Small intestine (tissue), 16 donors: ENCODE measurements at places on chromosomes 6 and 20.

DNA sequence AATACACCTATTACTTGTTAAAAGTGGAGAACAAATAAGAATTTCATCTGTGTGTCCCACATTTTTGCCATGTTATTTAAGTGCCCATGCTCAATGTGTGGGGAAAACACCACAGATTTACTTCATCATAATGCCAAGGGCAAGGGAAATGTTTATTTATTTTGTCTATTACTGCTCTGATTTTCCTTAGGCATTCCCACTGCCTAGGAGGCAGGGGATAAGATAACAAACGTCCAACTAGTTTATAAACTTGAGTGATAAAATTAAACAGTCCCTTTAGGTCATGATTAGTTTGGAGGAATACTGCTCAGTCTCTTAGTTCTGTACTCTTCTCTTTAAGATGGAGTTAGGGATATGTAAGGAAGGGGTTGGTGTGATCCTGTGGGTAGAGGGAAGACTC lies 598.4 kb upstream of the MARCKS start:
- no peak for DNase-seq

GRCh38 chr20:57621421-57622200 lies 1.4 kb upstream of the ZBP1 start:
- no peak for DNase-seq

DNA sequence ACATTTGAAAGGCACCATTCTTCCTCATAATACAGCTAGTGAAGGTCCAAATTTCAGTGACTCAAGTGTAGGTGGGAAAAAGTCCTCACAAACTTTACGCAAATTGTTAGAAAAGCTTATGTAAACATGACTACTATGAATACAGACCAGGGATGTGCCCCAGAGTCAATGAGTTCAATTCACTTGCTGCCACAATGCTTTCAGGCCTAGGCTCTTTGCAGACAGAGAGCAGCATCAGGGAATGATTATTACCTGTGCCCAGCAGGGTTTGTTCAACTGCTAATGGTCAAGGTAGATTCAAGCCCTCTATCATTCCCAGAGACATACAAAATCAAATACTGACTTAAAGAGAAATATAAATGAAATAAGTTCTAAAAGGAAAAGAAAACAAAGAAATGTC lies 84.0 kb downstream of the LAMA2 start:
- no peak for DNase-seq

- DNase-seq = peak; percentile 69
These were observed 130.9 kb downstream of the FOXA2 start for GRCh38 chr20:22453244-22454080.

DNA sequence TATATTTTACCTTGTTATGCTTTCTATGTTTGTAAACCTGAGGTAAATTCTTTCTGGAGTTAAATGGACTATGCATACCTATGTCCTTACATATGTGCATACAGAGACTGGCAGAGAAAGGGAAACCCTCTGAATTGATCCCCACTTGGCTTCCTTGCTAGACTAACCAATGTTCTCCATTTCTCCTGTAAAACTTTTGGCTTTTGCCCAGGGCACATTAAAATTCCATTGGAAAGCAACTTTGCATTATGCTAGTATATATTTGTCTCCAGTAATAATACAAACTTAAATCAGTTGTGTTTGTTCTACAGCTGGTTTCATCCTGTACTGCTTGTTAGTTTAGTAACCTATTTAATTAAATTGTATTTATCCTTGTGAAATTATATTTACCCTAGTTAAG lies 646.0 kb upstream of the MARCKS start:
- no peak for DNase-seq

DNA sequence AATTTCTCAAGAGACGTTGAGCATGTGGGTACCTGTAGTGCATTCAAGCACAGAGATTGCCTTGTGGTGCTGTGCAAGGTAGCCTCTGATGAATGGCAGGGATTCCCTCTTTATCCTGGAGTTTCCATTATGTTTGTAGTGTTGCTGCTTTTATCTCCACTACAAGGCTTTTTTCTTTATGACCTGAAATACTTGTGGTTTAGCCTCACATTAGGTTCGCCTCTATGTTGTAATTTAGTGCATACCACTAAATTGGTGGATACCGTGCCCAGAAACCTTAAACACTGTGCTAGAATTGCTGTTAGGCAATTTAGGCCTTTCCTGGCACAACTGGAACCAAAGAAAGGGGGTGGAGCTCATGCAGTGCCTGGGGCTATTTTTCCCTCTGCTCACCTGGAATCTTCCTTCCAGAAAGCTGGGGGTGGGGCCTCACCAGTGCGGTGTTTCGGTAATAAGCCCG lies 76.8 kb downstream of the NCOA7 start:
- DNase-seq = no peak

DNA sequence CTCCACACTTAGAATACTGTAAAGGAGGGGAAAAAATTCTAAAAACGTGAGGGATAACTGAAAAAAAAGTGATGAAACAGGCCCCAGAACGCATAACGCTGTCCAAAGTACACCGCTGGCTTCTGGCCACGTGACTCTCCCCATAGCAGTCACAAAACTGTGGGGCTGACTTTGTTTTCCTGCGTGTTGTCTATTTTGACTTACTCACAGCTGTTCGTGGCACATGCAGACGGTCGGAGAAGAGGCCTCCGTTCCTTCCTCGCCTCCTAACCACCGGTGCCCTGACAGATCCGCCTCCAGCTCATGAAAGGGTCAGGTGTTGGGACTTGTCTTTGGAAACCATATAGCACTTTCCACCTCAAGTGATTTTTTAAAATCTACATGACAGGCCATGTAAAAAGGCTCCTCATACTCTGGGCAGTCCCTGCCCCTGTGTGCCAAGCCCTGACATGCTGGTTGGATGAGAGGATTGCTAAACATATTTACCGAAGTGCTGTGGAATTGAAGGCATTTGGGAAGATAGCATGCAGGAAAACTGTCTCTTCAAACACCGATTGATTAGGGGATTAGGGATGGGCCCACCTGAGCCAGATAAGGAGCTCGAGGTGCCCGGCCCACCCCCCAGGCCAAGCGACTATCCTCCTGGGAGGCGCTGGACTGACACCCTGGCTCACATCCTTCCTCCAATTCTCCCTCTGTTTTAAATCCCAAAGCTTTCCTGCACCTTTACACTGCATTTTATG lies 54.8 kb downstream of the DACT2 start:
- peak; percentile 79 for DNase-seq

DNA sequence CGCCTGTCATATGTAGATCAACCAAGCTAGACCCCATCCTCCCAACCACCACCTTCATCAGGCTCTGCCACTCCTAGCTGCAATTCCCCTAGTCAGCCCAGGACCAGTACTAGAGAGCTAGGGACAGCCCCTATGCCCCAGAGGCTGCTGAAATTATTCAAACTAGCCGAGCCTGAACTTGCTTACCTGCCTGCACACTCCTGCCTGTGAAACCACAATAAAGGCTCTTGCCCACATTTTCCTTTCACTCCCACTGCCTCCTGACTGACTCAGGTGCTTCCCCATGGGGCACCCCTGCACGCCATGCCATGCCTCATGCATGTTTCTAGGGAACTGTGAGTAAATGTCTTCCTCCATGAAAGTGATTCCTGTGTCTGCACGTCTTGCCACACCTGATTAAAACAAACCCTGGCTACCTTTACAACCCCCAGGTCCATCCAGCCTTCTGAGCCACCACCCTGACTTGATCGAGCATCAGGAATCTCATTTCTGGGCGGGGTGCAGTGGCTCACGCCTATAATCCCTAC lies 66.5 kb upstream of the IER3 start:
- peak; percentile 44 for DNase-seq

DNA sequence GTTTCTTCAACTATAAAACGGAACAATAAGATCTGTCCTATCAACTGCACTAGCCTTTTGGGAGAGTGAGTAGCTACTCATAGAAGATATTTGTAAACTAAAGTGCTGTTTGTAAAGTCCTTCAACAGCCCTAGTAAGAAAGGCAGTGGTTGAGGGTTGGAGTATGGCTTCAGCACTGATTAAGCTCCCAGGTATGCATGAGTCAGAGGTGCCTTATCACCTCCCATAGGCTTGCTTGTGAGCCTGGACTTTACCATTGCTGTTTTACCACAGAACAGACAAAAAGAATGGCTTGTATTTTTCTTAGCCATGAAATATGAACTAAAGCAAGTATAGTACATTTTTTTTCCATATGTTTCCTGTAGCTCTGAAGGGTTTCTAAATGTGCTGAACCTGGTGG lies 44.1 kb downstream of the SAMD3 start:
- peak; percentile 7 for DNase-seq

GRCh38 chr6:5471044-5471443 lies 209.7 kb downstream of the FARS2 start:
- DNase-seq = peak; percentile 62

DNA sequence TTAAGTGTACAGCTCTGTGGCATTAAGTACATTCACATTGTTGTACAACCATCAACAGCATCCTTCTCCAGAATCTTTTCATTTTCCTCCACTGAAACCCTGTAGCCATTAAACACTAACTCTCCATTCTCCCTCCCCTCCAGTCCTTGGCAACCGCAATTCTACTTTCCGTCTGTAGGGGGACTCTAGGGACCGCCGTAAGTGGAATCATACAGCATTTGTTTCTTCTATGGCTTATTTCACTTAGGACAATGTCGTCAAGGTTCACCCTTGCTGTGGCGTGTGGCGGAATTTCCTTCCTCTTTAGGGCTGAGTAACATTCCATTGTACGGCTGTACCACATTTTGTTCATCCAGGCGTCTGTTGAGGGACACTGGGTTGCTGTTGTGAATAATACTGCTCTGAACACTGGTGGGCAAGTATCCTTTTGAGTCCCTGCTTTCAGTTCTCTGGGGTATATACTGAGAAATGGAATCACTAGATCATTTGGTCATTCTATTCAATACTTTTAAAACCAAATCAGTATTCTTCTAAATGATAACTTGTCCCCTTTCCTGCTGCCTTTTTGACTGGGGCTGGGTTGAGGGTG lies 50.7 kb downstream of the PPP1R3G start:
- DNase-seq = peak; percentile 8

DNA sequence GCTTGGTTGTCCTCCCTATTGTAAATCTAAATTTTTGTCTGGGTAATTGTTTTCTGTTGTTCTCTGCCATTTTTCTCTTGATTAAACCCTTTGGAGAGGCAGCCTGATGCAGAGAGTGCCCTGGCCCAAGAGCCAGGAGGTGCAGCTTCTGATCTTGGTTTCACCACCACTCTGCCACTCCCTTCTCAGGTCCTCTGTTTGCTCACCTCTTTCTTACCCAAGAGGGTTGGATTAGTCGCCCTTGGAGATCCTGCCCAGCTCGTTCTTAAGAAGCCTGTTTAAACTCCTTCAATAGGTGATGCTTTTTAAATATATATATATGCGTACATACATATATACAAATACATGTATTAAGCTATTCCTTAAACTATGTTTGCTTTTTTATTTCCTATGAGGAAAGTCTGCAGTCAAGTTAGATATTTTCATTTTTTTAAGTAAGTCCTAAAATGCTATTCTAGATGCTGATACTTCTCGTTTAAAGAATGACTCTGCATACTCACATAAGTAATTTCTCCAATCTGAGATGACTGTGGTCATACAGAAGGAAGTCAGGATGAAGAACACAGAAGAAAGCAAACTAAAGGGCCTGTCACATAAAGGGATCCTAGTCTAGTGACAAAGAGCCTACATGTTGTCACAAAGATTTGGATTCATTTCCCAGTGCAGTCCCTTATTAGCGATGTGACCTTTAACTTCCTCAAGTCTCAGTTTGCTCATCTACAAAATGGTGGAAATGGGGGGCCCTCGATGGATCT lies 19.9 kb downstream of the TPD52L1 start:
- DNase-seq = no peak

- DNase-seq = no peak
These were observed 171.5 kb downstream of the LY86 start for GRCh38 chr6:6760002-6760401.

DNA sequence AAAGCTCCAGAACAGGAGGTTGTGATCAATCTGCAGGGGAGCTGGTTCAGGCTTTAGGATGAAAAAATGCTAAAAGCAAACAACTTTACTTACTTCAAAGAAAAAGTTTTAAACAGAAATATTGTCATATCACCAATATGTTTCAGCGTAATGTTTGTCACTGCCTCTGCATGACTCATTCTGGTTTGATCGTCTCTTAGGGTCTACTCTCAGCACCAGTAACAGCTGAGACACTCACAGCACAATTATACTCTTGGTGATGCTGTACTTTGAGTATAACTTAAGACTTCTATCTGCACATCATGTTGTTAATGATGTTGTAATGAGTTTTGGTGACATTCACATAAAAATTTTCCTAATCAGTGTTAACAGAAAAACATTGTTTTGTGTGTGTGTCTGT lies 665.4 kb downstream of the EPM2A start:
- no peak for DNase-seq

GRCh38 chr20:44018259-44018941 lies 103.7 kb downstream of the TOX2 start:
- DNase-seq = peak; percentile 94

GRCh38 chr6:132466952-132467351 lies 46.0 kb downstream of the STX7 start:
- no peak for DNase-seq
